NCI-H2171 (cell line): ENCODE measurements at places on chromosomes 2 and 18.

DNA sequence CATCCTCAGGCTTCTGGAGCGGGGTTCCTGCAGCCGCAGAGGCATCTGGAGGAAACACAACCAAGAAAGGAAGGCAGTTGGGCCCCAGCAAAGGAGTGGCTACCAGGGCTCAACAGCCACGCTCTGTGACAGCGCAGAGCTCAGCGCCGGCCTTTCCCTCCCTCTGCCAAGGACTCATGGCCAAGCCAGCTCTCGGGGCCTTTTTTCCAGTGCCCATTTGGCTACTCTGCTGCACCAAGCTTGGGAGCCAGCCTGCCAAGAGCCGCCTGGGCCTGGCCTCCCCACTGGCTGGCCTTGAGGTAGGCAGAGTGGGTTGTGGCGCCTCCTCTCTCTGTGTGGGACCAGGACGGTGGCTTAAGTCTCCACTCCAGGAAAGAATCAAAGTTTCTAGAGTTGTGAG lies 7.2 kb upstream of the CCDC74A start:
- DNase-seq: no peak

DNA sequence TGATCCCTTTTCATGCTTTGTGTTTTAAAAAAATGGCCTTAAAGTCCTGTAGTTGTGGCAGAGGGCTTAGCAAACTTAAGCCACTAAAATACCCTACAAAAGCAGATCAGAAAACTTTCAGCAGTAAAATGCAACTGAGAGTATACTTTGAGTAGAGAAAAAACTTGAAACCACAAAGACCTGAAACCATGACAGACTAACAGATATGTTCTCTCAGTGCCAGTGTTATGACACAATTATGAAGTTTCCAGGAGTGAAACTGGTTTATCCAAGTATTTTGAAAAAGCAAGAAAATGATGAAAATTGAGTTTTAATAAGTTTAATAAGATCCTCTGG lies 74.5 kb downstream of the SPRED2 start:
- no peak for DNase-seq

DNA sequence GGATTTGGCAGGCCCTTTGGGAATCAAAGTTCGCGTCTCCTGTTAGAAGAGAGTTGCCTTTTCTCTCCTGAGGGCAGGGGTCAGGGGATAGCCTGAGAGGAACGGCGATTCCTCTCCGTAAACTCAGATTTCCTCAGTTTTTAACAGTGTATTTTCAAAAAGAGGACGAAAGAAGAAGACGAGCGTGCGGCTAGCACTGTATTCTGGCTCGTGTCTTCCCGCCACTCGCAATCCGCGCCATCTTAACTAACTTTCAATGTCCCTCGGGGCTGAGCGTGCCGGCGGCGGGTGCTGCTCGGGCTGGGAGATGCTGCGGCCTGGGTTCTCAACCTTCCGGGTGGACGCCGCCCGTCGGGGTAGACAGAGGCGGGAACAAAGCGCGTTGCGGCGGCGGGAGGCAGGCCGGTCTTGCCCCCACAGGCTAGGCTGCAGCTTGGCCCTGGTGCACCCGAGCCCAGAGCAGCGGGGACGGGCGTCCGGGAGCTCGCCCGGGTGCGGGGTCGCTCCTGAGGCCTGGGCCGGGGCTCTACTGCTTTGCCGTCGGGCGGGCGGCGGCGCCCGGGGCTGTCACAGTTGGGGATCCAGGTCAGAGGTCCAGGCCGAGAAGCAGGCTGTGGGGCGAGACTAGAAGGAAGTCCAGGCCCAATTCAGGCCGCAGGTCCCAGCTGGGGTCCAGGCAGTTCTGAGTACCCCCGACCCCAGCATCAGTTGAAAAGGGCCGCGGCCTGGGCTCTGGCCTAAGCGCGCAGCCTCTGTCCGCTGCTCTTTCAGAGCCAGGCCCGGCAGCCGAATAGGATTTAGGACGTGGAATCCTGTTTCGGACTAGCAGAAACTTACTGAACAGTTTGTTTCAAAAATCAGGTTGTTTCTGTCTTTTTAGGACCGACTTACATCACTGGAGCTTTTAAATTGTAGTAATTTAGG lies 11.8 kb downstream of the TBR1 start:
- DNase-seq: no peak

GRCh38 chr2:191892391-191892790 lies 45.5 kb upstream of the CAVIN2 start:
- DNase-seq: no peak

- no peak for DNase-seq
Observed at GRCh38 chr2:165950438-165950837, 3.1 kb downstream of the TTC21B start.

DNA sequence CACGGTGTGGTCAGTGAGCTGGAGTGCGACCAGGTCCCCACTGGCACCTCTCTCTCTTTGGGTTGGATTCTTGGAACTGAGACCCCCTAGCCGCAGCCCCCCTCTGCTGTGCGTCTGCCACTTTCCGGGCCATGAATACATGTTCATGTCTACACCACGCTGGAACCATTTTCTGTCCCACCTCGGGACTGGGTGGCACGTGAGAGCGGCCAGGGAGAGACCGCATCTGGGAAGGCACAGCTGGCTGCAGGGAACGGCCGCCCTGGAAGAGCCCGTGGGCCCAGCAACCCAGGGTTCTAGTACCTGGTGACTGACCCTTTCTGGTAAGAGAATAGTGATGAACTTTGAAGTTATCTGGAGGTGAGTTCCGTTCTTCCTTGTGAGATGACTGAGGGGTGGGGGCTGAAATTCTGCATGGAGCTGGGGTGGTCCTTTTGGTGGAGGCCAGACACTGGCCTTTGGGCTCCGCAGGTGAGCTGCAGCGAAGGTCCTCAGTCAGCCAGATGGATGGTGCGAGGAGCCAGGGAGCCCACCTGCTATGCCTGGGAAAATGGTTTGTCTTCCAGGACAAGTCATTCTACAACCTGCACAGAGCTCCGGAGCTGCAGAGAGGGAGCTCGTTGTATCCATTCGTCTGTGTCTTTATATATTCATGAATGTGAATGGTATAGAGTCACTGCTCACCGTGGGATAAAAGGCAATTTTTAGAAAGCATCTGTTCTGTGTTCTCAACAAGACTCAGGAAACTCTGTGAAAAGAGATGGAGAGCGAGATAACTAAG lies 223.5 kb downstream of the NDUFA10 start:
- DNase-seq: no peak

- no peak for DNase-seq
Observed at GRCh38 chr2:219049282-219049681, 8.0 kb upstream of the CFAP65 start.

DNA sequence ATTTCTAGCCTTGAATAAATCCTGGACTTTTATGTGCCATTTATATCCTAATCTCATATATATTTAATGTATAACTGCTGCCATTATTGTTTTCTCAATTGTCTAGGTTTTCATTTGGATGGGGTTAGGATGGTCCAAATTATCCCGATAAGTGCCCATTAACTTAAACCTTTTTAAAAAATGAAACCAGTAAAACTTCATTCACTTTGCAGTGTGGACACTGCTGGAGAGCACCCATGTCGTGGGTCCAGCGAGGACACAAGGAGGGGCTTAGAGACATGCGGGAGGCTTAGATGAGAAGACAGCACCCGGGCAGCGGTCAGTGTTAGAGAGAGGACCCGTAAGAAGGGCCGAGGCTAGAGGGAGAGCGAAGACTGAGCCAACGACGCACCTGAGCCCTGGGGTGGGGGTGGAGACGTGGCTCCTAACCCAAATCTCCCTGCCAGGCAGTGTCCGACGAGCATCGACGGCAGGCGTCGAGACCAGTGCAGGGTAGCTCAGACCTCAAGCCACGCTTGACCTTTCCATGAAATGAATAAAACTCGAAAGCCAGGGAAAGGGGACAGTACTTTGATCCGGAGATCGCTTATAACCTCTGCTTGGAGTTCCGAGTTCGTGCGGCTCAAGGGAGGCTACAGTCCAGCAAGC lies 9.0 kb upstream of the EN1 start:
- no peak for DNase-seq

- no peak for DNase-seq
Observed at GRCh38 chr18:22282311-22283115, 113.1 kb downstream of the GATA6 start.

DNA sequence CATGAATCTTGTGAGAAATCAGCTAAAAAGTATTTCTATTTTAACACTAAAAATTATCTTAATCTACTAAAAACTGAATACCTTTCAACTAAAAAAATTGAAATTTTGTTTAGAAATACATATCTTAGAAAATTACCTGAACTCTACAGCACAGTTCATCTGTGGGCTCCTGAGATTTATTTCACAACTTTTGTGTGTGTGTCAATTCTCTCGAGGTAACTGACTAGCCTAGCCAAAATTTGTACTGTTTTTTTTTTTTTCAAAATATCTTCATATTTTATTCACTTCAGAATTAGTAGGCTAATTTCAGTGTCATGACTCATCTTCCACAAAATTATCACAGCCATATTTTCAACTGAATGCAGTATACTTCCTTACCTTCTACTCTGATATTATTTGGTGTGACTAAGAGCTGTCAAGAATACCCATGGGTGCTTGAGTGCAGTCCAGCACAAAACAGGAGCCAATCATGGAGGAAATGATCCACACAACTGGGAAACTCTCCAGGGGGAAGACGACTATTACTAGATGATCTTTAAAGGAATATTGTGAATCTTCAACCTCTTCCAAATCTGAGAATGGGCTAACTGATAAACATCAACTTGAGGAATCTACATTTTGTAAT lies 174.6 kb downstream of the ZNF385B start:
- DNase-seq: no peak

GRCh38 chr2:51011693-51012092 lies 20.2 kb downstream of the NRXN1 start:
- DNase-seq: no peak

DNA sequence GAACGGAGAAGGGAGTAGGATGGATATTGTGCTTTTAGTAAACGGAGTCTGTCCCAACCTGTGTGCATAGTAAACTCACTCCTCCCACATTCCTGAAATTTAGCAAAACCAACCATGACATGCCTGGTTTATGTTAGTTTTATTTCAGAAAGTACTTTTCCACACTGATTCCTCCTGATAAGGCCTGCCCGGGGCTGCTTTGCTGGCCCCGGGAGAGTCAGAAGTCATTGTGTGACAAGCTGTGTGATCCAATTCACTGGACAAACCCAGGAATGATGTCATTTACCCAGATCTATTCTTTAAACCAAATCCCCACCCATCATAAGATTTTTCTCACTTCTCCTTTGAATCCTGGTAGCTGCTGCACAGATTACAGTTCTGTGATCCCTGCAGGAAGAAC lies 109.0 kb downstream of the SETBP1 start:
- DNase-seq: no peak

- peak; percentile 94 for DNase-seq
Observed at GRCh38 chr18:51622702-51623101, 425.2 kb upstream of the MEX3C start.

DNA sequence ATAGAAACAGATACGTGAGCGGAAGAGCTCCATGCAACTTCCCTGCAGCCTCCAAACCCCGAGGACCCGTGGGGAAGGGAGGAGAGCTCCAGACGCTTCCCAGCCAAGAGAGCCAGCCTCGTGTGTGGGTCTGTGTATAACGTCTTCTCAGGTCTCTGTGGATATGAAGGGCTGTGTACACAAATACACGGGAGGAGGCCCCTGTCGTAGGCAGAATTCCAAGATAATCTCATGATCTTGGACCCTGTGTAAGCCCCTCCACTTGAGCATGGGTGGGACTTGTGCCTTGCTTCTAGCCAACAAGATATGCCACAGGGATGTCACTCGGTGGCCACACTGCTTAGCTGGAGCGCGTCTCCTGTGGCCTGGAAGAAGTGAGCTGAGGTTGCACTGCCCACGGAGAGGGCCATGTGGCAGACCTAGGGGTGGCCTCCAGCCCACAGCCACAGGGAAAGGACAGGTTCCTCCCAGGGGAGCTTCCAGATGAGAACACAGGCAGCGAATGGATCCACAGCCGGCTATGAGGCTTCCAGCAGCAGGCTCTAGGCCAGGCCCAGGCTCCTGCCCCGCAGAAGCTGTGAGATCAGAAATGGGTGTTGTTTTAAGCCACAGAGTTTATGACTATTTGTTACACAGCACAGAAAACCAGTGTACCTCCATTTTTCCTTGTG lies 15.6 kb upstream of the KLF11 start:
- DNase-seq: no peak

DNA sequence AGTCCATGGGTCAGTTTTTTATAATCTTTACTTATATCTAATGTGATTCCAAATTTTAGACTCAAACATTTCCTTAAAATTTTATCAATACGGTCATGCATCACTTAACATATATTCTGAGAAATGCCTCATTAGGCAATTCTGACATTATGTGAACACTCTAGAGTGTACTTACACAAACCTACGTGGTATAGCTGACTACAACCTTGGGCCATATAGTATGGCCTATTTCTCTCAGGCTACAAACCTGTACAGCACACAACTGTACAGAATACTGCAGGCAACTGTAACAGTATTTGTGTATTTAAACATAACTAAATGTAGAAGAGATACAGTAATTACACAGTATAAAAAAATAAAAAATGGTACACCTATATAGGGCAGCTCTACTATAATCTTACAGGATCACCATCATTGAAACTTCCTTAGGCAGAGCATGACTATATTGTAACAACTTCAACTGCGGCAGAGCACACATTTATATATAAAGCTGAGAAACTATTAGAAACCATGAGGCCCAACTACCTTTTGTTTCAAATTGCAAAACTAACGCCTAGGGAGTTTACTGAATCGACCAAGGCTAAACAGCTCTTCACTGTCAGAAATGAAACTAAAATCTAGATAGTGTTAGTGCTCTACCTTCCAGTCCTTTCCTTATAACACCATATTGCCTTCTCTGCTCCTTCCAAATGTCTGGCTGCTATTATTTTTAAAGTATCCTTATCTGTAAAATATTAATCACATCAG lies 6.9 kb downstream of the YES1 start:
- no peak for DNase-seq

- peak; percentile 5 for DNase-seq
Observed at GRCh38 chr2:80288576-80288975, 16.0 kb downstream of the LRRTM1 start.

DNA sequence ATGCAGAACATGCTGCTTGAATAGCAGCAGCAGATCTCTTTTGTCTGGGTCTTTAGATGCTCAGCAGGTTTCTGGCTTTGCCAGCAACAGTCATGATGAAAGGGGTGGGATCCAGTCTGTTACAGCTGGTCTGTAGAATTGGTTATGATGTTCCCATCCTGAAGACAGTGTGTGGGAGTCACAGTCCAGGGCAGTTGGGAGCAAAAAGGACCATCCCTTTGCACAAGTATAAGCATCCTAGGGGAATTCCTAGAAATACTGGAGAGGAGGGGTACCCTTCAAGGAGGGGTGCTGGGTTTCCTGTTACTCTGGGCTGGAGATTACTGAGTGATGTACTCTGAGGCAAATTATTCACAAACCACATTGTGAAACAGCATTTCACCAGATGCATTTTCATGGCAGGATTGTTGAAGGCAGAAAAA lies 119.9 kb upstream of the RND3 start:
- no peak for DNase-seq
